Kidney (tissue), 22 donors: ENCODE measurements at places on chromosomes 5 and 9.
A peak's percentile ranks its signal among the peaks of the same experiment; 100 is the strongest.

DNA sequence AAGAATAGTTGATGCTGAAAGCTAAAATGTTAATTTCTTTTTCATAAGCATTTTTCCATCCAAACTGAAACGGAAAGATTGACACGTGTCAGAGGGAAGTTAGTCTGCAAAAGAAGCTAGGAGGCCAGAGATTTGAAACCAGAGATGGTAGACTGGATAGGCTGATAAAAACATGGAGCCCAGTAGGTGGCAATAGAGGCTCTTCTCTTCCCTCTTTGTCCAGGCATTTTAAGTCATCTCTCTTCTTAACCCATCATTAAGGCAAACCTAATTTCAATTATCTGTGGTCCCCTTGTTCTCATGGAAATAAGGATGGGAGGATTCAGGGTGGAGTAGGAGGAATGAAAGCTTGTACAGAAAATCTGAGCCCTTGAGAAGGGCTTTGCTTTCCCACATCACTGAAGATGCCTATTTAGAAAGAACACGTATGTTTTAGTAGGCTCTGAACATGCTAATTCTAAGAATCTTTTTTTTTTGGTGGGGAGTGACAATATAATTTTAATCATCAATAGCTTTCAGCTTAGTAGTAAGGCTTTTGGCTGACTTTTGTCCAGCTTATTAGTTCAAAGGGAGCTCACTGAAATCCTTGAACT is 66.6 kb downstream of the ZNF474 start:
- DNase-seq, result no peak
- H3K27ac ChIP-seq, result no peak overlapping the region
- no peaks in the 10 kb centered on the region for H3K27me3 ChIP-seq
- H3K4me3 ChIP-seq, result no peak overlapping the region
- no peaks in the 10 kb centered on the region for H3K36me3 ChIP-seq

DNA sequence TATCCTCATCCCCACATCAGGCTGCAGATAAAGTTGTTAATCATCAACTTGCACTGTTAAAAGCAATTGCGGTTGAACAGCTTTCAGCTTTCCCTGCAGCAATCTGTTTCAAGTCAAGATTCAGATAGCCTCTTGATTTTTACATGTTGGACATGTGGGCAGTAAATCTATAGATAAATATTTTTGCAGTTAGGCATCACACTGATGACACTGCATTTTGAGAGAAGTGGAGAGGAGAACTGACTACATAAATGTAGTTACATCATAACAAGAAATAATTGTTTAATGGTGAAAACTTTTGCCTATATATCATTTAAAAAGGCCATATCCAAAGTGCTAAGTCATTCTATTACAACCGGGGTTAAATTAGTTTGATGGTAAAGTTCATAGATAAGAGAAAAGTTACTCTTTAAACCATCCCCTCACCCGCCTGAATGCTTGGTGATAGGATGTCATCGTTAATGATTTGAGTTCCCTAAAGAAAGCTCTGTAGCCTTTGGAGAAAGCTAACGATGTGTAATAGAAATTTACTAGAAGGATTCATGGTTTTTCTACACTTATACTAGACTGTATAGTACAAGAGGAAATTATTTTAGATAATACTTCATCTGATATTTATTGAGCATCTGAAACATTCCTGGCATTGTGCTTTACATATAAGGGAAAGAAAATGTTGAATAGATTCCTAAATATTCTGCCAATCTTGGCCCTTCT is 30.8 kb upstream of the ALDH1A1 start:
- H3K27ac ChIP-seq, result no peak overlapping the region
- H3K4me1 ChIP-seq, result no peaks in the 10 kb centered on the region
- DNase-seq, result peak; percentile 53
- H3K4me3 ChIP-seq, result no peak overlapping the region

GRCh38 chr5:100872408-100873190 is 30.5 kb downstream of the ST8SIA4 start:
- H3K36me3 ChIP-seq, result no peaks in the 10 kb centered on the region
- H3K27ac ChIP-seq, result no peak overlapping the region
- no peaks in the 10 kb centered on the region for H3K27me3 ChIP-seq

GRCh38 chr9:80839821-80840675 is 849.3 kb downstream of the TLE1 start:
- no peaks in the 10 kb centered on the region for H3K27me3 ChIP-seq
- no peak overlapping the region for H3K4me3 ChIP-seq
- H3K4me1 ChIP-seq, result no peaks in the 10 kb centered on the region
- H3K36me3 ChIP-seq, result no peaks in the 10 kb centered on the region

DNA sequence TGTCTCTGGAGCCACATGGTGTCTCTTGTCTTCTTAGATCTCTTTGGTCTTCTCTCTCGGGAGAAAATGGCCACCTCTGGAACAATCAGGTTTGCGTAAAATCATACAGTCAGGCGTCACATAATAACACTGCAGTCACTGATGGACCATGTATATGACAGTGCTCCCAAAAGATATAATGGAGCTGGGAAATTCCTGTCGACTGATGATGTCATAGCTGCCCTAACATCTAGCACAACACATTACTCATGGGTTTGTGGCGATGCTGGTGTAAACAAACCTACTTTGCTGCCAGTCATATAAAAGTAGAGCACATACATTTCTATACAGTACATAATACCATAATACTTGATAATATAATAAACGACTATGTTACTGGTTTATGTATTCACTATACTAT is 30.1 kb upstream of the RAI14 start:
- H3K4me3 ChIP-seq, result no peak overlapping the region
- no peak for DNase-seq
- H3K27ac ChIP-seq, result no peak overlapping the region
- H3K4me1 ChIP-seq, result no peaks in the 10 kb centered on the region

- no peak overlapping the region for H3K4me3 ChIP-seq
- no peaks in the 10 kb centered on the region for H3K4me1 ChIP-seq
- no peaks in the 10 kb centered on the region for H3K36me3 ChIP-seq
- DNase-seq, result no peak
Measured at GRCh38 chr9:71384343-71384742, 262.9 kb upstream of the TRPM3 start.

DNA sequence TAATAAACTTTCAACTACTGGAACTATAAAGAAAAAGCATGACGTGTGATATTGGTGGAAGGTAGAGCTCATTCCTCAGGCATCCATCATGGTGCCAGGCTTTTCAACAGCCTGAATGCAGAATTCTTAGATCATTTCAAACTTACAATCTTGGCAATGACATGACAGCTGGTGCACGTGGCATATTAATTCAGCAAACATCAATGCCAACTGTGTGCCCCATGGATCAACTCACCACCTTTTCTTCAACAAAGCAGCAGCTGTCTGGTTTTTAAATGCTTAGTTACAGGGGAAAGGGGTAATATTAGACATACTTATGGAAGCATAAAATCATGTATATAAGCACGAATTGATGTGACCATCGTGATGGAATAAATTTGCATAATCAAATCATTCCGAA is 56.0 kb upstream of the OR13F1 start:
- no peaks in the 10 kb centered on the region for H3K36me3 ChIP-seq
- no peak overlapping the region for H3K4me3 ChIP-seq

GRCh38 chr5:146643776-146644175 is 127.8 kb upstream of the GPR151 start:
- no peaks in the 10 kb centered on the region for H3K36me3 ChIP-seq
- H3K4me3 ChIP-seq, result no peak overlapping the region
- no peak for DNase-seq
- no peaks in the 10 kb centered on the region for H3K27me3 ChIP-seq
- H3K4me1 ChIP-seq, result no peaks in the 10 kb centered on the region
- H3K27ac ChIP-seq, result no peak overlapping the region

- peaks cover 15% of the 10 kb centered on the region for H3K4me1 ChIP-seq
- DNase-seq, result no peak
- peaks cover 8% of the 10 kb centered on the region for H3K36me3 ChIP-seq
- peak overlapping the region; percentile 73 for H3K4me3 ChIP-seq
Measured at GRCh38 chr5:177552839-177553455, 1.4 kb downstream of the FAM193B start.

DNA sequence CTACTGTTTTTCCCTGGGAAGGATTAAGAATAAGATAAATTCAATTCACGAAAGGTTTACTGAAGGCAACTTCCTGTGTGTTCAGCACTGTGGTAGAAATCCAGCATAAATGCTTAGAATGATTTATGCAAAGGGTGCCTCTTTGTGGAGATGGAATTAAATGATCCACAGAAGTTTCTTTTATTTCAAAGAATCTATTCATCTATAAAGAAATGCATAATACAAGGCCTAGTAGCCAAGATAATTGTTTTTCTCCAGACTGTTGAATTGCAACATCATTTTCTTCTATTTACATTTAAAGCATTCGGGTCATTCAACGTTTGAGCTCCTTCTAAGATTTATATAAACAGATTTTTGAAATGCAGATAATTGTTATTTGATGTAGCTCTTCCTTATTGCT is 138.8 kb upstream of the NFIL3 start:
- no peaks in the 10 kb centered on the region for H3K27me3 ChIP-seq
- H3K4me1 ChIP-seq, result no peaks in the 10 kb centered on the region
- DNase-seq, result no peak
- H3K36me3 ChIP-seq, result no peaks in the 10 kb centered on the region
